ENCODE measurements at places on chromosomes 12 and 14. TPM values are rescaled to one million over a fixed set of nuclear protein-coding genes. Genes with fewer than 3 reads are reported as not detected.

The FOXN4 gene
- not detected for total RNA-seq

The FOXA1 gene
- 0.13 TPM for total RNA-seq

The SMCO2 gene
- not detected for total RNA-seq

The OGFOD2 gene
- 21.4 TPM for total RNA-seq

The COX8C gene
- not detected for total RNA-seq

The KRT73 gene
- not detected for total RNA-seq

DNA sequence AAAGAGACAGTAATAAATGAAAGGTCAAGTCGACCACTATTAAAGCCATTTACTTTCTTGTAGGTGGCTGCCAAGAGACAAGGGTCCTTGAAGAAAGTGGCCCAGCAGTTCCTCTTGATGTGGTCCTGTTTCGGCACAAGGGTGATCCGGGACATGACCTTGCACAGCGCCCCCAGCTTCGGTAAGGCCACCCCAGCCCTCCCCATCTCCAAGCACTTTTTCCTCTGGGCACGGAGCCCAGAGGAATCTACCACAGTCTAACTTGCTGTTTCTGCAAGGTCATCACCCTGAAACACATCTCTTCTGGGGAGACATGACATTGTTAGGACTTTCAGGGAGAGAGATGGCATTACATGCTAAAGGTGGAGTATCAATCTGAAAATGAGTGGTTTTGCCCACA is 53.8 kb upstream of the RIC8B start:
- no peak for DNase-seq

- no peak for DNase-seq
These were observed 18.8 kb downstream of the ASPG start for GRCh38 chr14:104104076-104104901.

GRCh38 chr12:69935651-69936100 is 110.6 kb downstream of the MYRFL start:
- no peak for DNase-seq

GRCh38 chr12:89230376-89231315 is 121.7 kb downstream of the DUSP6 start:
- no peak for DNase-seq

GRCh38 chr12:23929906-23930305 is 19.6 kb downstream of the SOX5 start:
- no peak for DNase-seq

DNA sequence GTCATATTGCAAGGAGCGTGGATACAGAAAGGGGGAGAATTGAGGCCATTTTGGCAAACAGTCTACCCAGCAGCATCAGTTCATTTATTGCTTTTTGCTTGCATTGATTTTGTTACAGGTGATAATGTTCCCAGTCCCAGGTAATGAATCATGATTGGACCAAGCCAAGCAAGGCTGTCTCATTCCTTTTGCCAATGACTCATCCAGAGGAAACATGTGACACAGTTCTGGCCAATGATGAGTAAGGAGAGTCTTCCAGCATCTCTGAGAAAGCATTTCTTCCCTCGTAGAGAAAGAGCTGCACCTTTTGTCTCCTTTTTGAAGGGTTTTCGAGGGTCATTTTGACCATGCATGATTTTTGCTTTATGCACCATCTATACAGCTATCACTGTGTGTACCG is 68.2 kb downstream of the SLC15A4 start:
- no peak for DNase-seq

DNA sequence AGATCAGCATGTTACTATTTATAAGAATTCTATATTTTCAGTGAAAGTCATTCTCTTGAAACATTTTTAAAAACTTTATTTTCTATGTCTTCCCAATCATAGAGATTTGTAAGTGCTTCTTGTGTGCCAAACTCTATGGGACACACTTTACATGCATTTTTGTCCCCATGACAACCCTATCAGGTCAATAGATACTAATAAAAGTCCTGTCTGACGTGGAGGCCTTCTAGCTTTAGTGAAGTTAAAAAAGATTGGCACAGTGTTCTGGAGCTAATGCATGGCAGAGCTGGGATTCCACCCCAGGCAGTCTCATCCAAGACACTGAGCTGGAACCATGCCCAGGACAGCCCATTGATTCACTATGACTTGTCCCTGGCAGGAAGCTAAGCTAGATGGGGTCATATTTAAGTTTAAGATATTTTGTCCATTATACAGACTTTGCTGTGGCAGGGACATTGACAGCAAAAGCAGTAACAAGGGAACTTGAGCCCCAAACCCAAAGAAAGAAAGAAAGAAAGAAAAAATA is 28.1 kb downstream of the TTC6 start:
- peak; percentile 73 for DNase-seq

GRCh38 chr14:103196716-103197115 is 73.5 kb downstream of the TNFAIP2 start:
- no peak for DNase-seq

DNA sequence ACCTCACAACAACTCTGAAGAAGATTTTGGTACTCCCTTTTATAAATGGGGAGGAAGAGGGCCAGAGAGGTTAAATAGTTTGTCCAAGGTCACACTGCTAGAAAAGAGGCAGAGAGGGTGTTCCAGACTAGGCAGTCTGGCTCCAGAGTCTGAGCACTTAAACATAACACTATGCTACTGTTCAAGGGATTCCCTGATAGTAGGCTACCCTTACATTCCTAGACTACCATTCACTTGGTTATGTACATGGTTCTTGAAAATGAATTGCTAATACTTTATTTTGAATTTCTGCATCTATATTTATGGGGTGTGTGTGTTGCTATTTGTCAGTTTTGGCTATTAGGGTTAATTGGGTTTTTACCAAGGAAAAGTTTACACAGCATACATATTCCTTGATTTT is 7.2 kb downstream of the GNS start:
- DNase-seq: no peak

GRCh38 chr14:77305696-77306095 is 15.0 kb downstream of the POMT2 start:
- DNase-seq: no peak

- DNase-seq: no peak
These were observed 47.9 kb downstream of the WDR20 start for GRCh38 chr14:102187568-102188001.

GRCh38 chr14:63542231-63542999 is 762 bp downstream of the PPP2R5E start:
- DNase-seq: peak; percentile 12

GRCh38 chr14:65959563-65960024 is 526.6 kb upstream of the CCDC196 start:
- no peak for DNase-seq

GRCh38 chr12:79115743-79116142 is 251.2 kb downstream of the SYT1 start:
- DNase-seq: no peak

- DNase-seq: peak; percentile 28
These were observed 47.0 kb upstream of the SLC2A13 start for GRCh38 chr12:40152783-40153383.

- DNase-seq: no peak
These were observed 41.8 kb upstream of the SLC6A15 start for GRCh38 chr12:84954415-84954814.

DNA sequence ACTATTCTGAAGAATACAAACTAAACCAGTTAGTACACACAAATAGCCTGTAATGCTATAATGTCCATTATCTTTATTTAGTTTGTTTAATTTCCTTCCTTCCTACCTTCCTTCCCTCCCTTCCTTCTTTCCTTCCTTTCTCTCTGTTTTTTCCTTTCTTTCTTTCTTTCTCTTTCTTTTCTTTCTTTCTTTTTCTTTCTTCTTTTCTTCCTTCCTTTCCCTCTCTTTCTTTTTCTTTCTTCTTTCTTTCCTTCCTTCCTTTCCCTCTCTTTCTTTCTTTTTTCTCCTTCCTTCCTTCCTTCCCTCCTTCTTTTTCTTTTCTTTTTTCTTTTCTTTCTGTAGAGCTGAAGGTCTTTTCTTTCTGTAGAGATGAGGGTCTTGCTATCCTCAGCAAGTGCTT is 131.2 kb downstream of the TMEM30B start:
- no peak for DNase-seq

DNA sequence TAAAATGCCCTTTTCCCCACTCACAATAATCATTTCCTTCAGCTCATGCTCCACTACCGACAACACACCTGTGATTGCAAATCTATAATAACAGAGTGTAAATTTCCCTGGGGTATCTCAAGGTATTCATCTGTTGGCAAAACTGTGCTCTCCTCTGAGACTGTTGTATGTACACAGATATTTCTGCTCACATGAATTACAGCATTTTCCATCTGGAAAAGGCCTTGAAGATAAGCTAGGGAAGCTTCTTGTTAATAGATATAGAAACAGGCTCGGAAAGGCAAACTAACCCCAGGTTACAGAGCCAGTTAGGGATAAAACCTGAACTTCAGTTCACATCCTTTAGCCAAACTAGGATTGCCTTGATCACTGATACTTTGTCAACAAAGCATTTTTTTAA is 210.4 kb upstream of the KRR1 start:
- DNase-seq: no peak

DNA sequence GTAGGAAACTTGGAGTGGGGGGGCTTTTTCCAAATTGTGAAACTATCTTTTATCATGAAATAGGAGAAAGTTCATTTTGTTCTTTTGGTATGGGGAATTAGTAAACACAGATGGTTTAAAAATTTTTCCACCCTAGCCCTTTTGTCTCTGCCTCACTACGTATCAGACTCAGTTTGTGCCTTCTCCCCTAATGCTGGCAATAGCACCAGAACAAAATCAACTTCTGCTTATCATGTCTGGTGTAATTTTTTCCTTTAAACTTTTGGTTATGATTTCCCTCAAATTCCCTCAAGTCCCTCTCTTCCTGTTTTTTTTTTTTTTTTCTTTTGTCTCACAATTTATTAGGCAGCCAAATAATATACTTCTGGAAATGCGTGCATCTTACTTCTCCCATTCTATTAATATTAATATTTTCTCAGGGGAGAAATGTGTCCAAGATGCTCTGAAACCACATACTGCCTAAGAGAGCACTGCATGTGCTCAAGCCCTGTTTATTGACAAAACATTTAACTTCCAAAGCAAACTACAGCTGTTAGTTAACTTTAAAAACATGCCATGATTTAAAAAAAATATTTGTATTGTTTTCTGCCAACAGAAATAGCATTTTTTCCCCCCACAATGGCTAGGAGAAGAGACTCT is 35.4 kb downstream of the TESPA1 start:
- no peak for DNase-seq

DNA sequence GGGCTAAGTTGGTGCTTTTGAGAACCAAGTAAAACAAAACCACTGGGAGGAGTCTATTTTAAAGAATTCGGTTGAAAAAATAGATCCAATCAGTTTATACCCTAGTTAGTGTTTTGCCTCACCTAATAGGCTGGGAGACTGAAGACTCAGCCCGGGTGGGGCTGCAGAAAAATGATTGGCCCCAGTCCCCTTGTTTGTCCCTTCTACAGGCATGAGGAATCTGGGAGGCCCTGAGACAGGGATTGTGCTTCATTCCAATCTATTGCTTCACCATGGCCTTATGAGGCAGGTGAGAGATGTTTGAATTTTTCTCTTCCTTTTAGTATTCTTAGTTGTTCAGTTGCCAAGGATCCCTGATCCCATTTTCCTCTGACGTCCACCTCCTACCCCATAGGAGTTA is 1.8 kb upstream of the RAB5B start:
- peak; percentile 78 for DNase-seq

DNA sequence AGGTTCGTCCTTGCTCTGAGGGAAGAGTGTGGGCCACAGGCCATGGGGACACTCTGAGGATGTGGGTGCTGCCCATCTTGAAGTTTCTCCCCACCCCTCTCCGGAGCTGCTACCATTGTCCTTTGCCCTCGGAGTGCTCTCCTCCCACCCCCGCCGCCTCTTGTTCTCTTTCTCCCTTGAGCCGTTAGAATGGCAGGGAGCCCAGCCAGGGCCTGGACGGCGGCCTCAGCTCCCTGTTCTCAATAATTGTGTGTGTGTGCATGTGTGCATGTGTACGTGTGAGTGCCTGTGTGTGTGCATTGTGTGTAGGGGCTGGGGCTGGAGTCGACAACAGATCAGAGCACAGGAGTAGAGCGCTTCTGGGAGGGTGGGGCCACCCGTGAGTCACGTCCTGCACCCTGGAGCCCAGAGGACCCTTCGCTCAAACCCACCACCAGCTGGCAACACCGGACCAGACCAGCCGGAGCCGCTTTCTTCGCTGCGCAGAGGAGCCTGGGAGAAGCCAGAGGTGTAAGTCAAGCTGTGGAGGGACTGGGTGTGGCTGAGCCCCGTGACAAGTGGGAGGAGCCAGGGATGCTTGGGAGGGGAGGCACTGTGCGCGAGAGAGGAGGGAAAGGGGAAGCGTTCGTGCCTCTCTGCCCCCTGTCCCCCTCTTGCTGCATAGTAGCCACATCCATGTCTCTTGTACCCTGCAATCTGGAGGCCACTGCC is 25.9 kb upstream of the KCNA5 start:
- no peak for DNase-seq

DNA sequence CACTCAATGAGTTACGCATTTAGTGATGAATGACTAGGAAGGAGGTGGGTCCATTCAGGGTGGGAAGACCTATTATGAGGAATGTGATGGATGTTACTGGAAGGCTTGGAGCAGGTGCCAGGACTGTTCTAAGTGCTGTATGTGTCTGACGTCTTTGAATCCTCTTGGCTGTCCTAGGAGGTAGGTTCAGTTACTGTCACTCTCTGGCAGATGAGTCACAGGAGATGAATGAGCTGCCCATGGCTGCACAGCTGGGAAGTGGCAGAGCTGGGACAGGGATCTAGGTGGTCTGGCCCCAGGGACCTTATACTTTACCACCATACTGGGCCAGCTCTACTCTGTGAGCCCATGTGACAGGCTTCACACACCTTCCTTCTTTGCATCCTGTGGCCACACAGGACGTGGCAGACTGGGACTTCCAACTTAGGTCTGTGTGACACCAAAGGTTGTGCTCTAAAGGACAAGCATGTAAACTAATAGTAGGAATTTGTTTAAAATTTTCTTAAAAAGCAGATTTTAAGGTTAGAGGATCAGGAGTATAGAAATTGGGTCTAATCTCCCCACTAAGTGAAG is 24.0 kb downstream of the TCTN1 start:
- peak; percentile 47 for DNase-seq

- DNase-seq: no peak
These were observed 276.8 kb downstream of the PCNX1 start for GRCh38 chr14:71183876-71184689.

DNA sequence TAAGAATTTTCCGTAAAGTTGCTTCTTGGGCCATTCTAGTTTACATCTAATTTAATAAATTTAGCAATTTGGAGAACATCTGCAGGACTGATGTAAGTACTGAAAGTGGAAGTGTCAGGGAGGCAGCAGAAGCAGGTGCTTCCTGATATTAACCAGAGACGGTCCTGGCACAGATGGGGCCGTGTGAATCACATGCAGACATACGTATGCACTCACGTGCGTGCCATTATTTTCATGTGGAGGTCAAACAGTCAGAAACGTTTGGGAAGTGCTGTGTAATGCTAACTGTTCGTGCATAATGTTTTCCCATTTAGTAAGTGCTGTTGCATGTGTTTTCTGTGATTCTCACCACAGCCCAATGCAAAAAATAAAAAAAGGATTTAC is 87.8 kb upstream of the DYNC1H1 start:
- DNase-seq: peak; percentile 13

DNA sequence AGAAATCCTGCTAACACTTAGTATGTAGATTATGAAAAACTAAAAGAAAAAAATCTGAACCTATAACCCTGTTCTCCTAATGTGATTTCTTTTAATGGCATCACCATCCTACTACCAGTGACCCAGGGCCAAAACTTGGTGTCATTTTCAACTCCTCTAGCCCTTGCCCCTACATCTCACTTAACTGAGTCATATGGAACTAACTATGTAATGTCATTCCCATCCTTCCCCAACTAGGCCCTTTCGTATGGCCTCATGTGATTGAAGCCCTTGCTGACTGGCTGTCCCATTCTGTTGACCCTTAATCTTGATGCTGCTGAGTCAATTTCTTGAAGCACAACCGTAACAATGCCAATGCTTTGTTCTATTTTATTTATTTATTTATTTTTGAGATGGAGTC is 7.6 kb downstream of the DMAC2L start:
- peak; percentile 9 for DNase-seq

GRCh38 chr12:27013611-27014084 is 536 bp downstream of the TM7SF3 start:
- DNase-seq: peak; percentile 38
